ENCODE measurements at places on chromosomes 6 and 20.
A peak's percentile ranks its signal among the peaks of the same experiment; 100 is the strongest.

DNA sequence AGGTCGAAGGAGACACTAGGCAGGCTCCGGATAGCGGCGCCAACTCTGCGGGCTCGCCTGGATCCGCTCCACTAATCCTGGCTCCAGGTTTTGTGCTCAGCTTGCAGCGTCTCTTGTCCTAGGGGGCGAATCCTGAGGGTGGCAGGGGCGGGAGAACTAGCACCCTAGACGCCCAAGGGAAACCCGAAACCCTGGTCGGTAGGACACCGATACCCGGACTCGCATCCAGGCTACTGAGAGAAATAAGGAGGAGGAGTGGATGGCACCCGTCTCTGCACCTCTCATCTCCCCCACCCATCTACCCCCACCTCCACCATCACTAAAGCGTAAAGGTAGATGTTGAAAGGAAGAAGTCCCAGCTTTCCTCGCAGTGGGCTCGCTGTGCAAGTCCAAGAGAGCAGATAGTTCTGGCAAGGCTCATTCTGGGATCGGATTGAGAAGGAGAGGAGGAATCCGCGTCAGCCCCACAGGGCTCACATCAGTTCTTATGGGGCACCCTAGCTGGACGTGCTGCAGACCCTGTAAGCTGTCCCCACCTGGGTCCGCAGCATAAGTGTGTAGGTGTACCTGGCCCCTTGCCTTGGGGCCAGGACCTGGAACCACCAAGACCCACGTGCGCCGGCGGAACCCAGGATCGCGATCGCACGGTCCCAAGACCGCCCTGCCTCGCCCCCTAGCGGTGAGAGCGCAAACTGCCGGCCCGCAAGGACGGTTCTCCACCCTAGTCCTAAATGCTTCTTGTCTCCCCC is 6.9 kb downstream of the SLC32A1 start:
- peak; percentile 57 for DNase-seq

DNA sequence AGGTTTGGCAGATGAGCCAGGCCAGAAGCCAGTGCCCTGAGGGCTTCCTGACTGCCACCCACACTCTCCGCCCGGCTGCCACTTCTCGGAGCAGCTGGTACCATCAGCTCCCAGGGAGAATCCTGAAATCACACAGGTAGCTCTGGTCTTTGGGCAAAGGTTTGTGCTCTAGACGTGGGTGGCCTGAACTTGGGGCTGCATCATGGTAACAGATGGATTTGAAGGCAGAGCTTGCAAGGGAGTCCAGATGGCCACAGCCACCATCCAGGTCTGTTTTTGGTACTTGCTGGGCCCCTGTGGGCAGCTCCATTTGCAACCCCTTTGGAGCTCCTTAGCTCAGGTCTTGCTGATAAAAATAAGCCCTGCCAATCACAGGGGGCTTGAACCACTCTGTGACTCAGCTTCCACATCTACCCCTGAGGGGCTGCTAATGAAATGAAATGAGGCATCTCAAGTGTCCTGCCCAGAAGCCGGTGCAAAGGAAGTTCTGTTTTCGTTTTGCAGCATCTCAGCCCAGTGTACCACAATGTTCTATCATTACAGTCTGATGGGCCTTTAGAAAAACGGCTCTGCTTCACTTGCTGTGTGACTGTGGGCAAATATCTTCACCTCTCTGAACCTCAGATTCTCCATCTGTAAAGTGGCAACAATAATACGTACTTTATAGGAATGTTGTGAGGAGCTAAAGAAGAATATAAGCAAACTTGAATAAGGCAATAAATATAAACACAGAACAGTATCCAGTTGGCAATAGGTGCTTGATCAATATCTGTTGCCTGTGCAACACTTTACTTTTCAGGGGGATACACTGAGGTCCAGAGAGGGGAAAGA is 25.1 kb upstream of the CDH22 start:
- no peak for DNase-seq

GRCh38 chr6:167760979-167761793 is 65.5 kb upstream of the AFDN start:
- DNase-seq: no peak

- DNase-seq: no peak
These were observed 174.6 kb downstream of the SYNDIG1 start for GRCh38 chr20:24643731-24644626.

DNA sequence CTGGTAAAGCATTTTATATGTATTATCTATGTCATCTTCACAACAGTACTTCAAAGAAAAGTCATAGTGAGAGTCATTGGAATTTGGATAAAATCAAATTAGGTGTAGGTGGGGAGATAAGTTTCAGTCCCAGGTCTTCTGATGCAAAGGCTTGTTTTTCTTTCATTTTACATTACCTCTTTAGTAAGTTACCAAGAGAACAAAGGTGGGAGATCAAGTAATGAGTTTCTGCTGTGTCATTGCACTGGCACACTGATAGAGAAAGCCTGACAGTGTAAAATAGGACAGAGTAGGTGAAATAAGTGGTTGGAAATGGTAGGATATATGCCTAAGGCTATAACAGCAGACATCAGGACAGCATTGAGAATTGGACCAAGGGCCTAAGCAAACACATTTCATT is 250.4 kb downstream of the NKAIN2 start:
- no peak for DNase-seq

DNA sequence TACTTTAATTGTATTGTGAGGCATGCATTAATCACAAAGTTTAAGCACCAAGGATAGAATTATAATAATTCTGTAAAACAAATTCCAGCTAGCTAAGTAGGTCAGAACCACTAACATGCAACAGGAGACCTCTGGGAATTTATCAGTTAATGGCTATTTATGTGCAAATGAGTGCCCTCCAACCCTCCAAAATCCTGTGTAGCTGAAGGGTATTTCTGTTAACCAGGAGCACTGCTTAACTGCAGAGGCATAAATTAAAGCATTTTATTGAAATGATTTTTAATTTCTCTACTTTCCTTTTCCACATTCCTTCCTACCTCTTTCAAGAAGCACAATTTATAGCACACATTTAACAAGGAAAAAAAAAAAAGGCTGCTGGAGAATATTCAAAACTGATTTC is 77.0 kb downstream of the MMS22L start:
- DNase-seq: no peak

GRCh38 chr6:146047371-146047770 is 18.5 kb downstream of the GRM1 start:
- no peak for DNase-seq

DNA sequence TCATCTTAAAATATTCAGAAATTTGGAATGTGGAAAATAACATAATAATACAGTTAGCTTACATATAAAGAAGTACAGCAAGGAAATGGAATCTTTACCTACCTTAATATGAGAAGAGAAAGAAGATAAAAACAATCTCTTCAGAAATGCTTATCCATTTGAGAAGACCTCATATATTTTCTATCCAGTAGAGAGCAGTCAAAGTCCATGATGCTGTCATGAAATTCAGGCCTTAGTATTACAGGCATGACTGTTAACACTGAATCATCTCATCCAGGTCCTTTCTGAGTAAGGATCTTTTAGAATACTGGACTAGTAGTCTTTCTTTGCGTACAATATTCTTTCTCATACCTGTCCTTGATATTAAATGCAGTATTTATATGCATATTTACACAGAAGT is 713.4 kb downstream of the CD109 start:
- peak; percentile 83 for DNase-seq

DNA sequence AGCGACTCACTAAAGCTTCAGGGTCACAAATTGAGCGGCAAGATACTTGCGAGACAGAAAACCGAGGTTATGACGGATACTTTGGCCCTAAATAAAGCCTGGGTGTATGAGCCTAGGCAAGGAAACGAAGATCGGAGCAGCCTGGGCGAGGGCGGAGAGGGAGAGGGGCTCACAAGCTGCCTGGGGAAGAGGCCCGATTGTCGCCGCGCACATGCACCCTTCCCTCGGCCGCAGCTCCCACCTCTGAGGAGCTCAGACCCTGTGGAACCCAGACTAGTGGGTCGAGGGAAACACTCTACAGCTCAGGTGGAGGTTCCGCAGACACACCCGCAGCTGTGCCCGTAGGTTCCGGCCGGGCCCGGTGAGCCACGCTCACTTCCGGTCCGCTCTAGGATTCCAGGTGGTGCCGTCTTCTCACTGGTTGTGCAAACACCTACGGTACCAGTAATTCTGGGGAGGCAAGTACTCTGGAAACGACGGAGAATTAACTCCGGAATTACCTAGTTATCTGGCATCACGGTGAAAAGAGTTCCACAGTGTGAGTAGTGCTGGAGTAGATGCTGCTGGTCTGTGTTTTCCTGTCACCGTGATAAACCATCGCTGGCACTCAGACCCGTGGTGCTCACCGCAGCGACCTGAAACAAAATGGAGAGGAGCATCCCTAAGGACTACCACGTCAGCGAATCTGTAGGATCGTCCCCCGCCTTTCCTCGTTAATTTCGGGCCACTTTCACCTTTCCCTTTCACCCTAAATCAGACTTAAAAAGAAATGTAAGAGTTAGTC is 61.5 kb downstream of the GPX5 start:
- peak; percentile 31 for DNase-seq

- DNase-seq: no peak
These were observed 49.3 kb upstream of the E2F3 start for GRCh38 chr6:20352346-20352745.

DNA sequence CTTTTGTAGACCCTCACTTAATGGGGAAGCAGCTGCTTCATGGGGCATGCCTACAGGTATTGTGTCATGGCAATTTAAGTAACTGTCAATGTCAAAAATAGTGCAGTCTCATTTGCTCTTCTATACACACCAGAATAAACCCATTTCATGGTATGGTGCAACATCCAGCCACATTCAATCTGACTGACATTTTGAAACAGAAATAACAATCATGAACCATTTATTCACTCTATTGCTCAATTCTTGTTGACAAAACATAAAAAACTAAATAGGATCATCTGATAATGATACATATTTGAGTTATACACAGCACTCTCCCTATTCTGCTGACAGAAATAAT is 122.9 kb downstream of the MAP7 start:
- no peak for DNase-seq

- no peak for DNase-seq
These were observed 42.6 kb downstream of the OSTM1 start for GRCh38 chr6:108031968-108032367.

- peak; percentile 74 for DNase-seq
These were observed 59.7 kb upstream of the SNX9 start for GRCh38 chr6:157763129-157763903.

DNA sequence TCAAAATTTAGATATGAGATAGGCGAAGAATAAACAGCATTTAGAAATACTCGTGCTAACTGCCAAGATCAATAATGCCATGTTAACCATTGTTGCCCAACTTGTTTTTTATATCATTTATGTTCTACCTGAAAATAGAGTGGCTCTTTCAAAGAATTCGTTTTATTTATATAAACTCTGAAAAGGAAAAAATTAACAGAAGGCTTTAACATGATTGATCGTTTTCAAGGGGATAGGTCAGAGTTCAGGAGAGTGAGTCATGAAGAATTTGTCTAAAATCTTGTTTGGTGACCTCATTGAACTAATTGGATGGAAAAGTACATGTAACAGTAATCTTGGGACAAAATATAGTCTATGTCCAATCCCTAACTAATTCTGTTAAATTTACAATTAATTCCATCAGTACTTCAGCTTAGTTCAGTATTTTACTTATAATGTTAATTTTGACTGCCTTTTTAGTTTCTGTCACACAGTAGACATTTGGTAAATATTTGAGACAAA is 11.1 kb upstream of the ELOVL2 start:
- no peak for DNase-seq

GRCh38 chr6:139327038-139327437 is 35.2 kb upstream of the TXLNB start:
- DNase-seq: no peak

DNA sequence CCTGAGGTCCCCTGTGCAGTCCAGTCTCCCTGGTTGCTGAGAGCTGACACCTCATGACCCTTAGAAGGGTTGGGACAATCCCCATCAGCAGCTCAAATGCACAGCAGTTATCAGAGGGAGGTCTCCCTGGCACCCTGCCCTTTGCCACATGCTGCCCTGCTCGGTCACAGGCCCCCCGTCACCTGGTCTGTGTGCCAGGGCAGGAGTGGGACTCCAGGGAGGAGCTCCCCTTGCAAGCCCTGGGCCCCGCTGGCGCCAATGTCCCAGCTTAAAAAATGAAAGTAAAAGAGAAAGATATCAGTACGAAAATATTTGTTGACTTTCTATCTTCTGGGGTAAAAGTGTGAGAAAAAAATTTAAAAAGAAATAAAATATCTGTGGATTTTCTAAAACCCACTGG is 68.1 kb upstream of the SLC22A16 start:
- no peak for DNase-seq

- DNase-seq: peak; percentile 66
These were observed 11.9 kb upstream of the KIAA1755 start for GRCh38 chr20:38272398-38272797.

DNA sequence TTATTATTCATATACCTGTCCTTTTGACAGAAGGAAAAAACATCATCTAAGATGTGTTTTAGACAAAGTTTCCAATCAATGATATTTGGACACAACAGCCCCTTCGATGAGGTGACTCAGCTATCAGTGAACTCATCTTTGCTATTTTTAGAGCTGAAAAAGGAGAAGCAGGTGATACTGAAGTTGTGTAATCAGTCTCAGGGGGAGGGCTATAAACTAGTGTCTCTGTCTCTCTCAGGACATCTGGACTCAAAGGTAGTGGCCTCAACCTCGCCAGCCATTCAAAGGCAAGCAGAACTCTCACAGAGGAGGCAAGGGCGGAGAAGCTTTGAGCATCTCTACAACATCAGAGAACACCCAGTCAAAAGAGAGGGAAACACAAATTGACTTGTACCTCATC is 135.4 kb downstream of the BFSP1 start:
- no peak for DNase-seq

DNA sequence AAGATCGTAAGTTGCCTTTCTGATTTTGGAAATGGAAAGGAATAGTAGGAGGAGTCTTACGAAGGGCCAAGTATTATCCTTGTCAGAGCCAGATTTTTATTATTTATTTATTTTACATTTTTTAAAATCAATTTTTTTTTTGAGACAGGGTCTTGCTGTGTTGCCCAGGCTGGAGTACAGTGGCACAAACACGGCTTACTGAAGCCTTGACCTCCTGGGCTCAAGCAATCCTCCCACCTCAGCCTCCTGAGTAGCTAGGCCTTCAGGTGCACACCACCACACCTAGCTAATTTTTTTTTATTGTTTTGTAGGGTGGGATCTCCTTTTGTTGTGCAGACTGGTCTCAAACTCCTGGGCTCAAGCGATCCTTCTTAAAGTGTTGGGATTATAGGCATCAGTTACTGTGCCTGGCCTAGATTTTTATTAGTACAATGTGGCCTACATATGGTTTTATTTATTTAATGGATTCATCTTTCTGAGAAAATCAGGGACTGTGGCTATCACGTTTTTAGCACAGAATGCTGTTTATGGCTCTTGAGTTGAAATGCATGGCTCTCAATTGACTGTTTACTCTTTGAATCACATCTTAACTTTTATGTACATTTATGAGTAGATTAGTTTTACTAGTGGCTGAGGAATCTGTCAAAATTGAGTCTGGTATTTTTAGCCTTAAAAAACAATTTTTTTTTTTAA is 16.7 kb downstream of the CDC5L start:
- no peak for DNase-seq

DNA sequence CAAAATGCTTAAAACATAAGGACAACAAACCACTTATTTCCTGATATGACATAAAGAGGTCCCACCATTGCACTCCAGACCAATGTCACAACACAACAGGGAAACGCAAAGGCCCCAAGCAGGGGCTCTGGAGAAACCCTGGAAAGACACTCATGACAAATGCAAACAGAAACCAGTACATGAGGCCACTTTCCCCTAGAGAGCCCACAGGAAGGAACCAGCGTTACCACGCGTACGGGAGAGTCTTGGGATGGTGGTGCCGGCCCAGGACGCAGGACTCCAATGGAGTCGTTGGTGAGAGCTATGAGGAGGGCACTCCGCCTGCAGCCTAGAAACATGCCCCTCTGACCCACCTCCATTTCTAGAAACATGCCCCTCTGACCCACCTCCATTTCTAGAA is 20.2 kb downstream of the GMEB2 start:
- no peak for DNase-seq

GRCh38 chr6:12175626-12176025 is 114.5 kb upstream of the EDN1 start:
- DNase-seq: no peak

All from fibroblast of skin of scalp (primary cell).